ENCODE measurements at places on chromosomes 5 and 9. TPM values are rescaled to one million over a fixed set of nuclear protein-coding genes. Genes with fewer than 3 reads are reported as not detected.
A peak's percentile ranks its signal among the peaks of the same experiment; 100 is the strongest.

Gene NEUROG1
- not detected for total RNA-seq

Gene MEGF10
- 0.17 TPM for total RNA-seq

Gene LCN6
- total RNA-seq: 0.38 TPM

DNA sequence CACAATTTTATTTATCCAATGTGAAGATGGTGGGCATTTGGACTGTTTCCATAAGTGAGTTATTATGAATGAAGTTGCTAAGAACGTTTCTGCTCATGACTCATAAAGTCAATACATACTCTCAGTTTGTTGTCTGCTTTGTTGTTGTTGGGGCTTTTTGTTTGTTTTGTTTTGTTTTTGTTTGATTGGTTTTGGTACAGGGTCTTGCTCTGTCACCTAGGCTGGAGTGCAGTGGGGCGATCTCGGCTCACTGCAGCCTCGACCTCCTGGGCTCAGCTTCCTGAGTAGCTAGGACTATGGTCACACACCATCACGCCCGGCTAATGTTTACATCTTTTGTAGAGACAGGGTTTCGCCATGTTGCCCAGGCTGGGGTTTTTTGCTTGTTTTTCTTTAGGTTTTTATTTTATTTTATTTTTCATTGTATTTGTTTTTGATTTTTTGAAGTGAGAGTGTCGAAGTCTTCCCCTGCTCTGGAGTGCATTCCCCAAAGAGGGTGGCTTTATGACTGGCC is 18.0 kb downstream of the TRIM7 start:
- H3K27ac ChIP-seq: no peak overlapping the region
- DNase-seq: no peak
- peaks cover 49% of the 10 kb centered on the region for H3K4me1 ChIP-seq
- no peaks in the 10 kb centered on the region for H3K36me3 ChIP-seq
- peaks cover 11% of the 10 kb centered on the region for H3K27me3 ChIP-seq
- no peak overlapping the region for H3K4me3 ChIP-seq

DNA sequence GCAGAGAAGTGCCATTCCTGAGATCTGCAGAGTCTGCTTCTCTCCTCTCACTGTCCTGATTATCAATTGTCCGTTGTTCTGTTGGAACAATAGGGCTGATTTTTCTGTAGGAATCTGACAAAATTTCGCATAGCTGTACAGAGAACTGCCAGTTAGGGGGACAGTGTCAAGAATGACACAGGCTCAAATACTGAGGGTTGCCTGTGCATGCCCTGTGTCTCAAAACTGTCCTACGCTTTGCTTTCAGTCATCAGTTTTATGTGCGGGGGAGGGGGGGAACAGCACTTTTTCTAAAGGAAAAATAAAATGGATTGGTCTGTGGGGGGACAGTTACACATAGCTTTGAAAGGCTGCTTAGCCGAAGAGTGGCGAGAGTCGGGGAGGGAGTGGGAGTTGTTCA is 248.6 kb downstream of the PDZD2 start:
- H3K4me3 ChIP-seq: no peak overlapping the region
- H3K36me3 ChIP-seq: no peaks in the 10 kb centered on the region
- peaks cover 10% of the 10 kb centered on the region for H3K4me1 ChIP-seq
- no peak for DNase-seq
- no peak overlapping the region for H3K27ac ChIP-seq
- no peaks in the 10 kb centered on the region for H3K27me3 ChIP-seq

GRCh38 chr5:181035991-181036815 is 3.9 kb upstream of the BTNL9 start:
- H3K36me3 ChIP-seq: no peaks in the 10 kb centered on the region
- H3K4me1 ChIP-seq: no peaks in the 10 kb centered on the region
- DNase-seq: no peak
- peaks cover 38% of the 10 kb centered on the region for H3K27me3 ChIP-seq
- no peak overlapping the region for H3K27ac ChIP-seq

- H3K4me3 ChIP-seq: no peak overlapping the region
- H3K27ac ChIP-seq: no peak overlapping the region
- H3K27me3 ChIP-seq: no peaks in the 10 kb centered on the region
- DNase-seq: peak; percentile 12
- H3K36me3 ChIP-seq: no peaks in the 10 kb centered on the region
- H3K4me1 ChIP-seq: peaks cover 31% of the 10 kb centered on the region
These were observed 60.5 kb downstream of the CDC42SE2 start for GRCh38 chr5:131324303-131324702.

DNA sequence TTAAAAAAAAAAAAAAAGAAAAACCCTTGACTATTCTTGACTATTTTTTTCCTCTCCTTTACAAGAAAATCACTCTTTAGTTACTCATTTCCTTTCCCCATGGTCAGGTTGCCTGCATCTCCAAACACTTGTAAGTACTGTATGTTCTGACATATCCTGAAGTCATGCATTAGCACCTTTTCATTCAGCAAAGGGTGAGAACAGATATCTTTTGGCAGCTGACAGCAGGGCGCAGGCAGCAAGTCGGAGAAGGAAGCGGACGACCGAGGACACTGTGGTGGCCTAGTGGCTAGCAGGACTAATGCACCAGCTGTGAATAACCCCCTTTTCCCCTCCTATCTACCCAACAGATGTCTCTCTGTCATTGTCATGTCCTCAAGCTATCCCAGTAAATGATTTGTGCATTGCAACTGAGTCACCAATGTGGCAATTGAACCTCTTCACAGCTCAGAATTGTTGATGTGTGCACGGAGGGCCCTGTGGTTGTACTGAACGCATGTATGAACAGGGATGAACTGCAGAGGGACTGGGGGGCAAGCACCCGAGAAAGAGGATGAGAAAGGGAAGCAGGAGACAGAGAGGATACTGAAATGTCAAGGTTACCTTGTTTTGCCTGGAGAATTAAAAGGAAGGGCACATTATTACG is 996.0 kb upstream of the ARRDC3 start:
- no peaks in the 10 kb centered on the region for H3K27me3 ChIP-seq
- H3K27ac ChIP-seq: no peak overlapping the region
- H3K4me1 ChIP-seq: no peaks in the 10 kb centered on the region
- no peak for DNase-seq

DNA sequence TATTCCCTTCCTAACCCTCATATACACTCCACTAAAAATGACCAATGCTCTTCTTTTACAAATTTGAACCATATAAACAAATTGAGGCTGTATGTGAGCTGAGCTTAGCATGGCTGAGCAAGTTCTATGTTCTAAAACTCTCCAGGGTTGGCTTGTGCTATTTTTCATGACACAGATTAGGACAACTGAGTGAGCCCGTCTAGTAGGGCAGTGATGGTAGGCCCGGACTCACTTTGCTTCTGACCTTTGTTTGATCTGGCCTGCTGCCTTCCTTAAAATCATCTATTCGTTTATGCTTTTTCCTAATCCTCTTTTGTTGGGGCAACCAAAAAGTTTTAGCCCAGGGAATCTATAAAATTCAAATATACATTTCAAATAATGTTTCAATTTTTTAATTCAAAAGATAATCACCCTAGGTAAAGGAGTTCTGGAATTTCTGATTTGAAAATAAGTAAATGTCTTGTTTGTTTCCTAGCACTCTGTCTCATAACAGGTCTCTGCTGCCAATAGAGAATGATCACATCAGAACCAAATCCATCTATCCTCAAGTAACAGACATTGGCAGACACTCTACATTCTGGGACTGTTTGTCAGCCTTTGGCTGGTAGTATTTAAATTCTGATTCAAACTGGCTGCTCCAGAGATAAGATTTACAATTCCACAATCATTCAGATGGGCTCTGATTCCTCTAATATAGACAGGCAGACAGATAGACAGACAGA is 217.0 kb upstream of the TARS1 start:
- no peaks in the 10 kb centered on the region for H3K27me3 ChIP-seq
- H3K4me1 ChIP-seq: no peaks in the 10 kb centered on the region
- H3K36me3 ChIP-seq: no peaks in the 10 kb centered on the region
- no peak for DNase-seq

DNA sequence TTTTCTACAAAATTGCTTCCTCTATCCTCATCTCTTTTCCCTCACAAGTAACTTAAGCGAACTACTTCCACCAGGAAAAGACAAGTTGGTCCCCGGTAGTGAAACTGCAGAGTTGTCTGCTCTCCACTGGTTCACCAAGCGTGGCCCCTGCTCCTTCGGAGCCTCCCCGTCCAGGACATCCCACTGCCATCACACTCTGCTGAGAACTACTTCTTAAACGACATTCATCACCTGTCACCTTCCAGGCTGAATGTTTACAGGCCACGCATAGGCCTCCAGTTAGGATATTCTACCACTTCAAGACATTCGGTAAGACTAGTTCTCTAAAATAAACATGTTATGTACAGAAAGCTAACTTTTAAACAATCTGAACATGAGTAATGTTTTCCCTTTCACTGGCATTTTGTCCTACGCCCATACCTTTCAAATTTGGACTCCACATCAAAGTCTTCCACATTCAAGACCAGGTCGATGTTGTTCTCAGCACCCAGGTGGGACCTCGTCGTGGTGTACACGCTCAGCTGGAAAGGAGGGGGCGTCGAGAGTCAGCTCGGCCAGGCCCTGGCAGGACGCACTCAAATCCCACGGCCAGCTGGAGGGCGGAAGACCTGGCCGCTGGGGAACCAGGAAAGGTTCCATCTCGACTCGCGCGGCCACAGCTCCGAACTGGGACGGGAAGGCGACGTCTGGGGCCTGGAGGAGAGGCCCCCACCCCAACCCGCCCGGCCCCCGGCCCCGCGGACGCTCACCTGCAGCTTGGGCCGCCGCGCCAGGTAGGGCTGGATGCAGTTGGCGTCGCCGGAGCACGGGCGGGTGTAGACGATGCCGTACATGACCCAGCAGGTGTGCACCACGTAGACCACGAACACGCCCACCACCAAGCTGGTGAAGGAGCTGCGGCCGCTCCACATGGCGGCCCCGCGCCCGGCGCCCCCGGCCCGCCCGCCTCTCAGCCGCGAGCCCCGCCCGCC is 683 bp downstream of the CLPTM1L start:
- H3K4me3 ChIP-seq: peak overlapping the region; percentile 68
- no peaks in the 10 kb centered on the region for H3K36me3 ChIP-seq
- no peaks in the 10 kb centered on the region for H3K27me3 ChIP-seq
- DNase-seq: no peak
- H3K27ac ChIP-seq: peak overlapping the region; percentile 75

DNA sequence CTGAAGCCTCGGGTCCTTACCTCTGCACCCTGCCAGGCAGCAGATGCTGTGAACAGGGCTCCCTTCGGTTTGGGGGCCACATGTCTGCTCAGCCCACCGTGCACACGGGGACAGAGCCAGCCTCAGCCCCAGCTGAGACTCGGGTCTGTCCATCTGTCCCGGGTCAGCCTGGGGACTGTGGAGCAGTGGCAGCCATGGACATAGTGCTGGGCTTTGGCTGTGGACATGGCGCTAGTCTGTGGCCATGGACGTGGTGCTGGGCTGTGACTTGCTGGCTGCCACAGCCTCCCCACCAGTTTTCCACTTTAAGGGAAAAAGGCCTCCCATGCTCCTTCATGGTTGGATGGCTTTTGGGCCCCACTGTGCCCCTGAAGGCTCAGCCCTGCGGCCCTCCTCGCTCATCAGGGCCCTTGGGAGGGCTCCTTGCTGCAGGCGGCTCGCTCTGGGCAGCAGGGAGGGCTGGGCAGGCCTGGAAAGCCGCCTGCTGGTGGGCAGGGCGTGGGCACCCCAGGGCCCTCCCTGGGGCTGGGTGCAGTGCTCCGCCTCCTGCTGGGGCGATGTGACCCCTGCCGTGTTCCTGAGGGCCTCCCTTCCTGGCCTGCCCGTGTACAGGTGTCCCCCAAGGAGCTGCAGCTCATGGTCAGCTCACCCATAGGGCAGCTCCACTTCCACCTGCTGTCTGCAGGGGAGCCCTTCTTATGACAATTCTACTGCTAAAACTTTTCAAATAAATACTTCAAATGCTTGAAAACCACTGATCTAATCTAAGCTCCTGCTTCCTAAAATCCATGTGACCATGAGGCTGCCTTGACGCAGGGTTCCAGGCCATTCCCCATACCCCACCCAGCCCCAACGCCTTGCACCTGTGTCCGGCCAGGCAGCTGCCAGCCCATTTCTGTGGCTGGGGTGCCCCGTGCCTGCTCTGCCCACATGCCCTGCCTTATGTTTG is 112.1 kb upstream of the LMX1B start:
- peaks cover 23% of the 10 kb centered on the region for H3K36me3 ChIP-seq
- no peaks in the 10 kb centered on the region for H3K27me3 ChIP-seq
- H3K27ac ChIP-seq: no peak overlapping the region

DNA sequence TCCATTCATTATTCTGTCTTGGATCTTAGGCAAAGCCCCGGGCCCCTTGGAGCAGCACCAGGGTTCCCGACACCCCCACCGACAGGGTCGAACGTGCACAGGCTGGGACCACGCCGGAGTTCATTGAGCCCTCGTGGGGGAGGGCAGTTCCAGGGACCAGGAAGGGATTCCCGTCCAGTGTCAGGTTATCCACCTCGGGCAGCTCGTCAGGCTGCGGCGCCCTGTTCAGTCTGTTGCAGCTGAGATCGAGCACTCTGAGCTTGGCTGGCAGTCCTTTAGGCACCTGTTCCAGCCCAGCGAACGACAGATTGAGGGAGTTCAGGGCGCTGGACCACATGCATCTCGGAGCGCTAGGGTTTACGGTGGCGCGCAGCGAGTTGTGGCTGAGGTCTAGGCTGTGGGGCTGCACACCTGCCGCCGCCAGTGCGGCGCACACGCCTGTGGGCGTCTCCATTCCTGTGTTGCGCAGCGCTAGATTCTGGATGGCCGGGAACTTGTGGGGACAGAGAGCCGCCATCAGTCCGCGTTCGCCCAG is 1.1 kb downstream of the CD14 start:
- peaks cover 54% of the 10 kb centered on the region for H3K4me1 ChIP-seq
- H3K4me3 ChIP-seq: peak overlapping the region; percentile 64
- H3K27me3 ChIP-seq: no peaks in the 10 kb centered on the region
- DNase-seq: no peak
- no peaks in the 10 kb centered on the region for H3K36me3 ChIP-seq
- H3K27ac ChIP-seq: peak overlapping the region; percentile 94

DNA sequence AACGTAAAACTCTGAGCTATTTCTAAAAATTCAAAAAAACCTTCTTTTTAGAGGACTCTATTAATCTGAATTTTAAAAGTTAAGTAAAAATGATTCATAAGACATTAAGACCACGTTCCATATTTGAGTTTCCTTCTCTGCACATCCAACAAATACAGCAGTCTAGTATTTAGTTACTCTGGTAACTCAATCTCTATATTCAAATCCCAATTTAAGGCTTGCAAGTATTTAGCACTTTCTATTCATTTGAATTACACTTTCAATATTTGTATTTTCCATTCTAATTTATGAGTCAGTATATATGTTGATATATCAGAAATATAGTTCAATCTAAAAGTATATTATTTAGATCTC is 17.7 kb downstream of the RFX3 start:
- no peaks in the 10 kb centered on the region for H3K36me3 ChIP-seq
- no peaks in the 10 kb centered on the region for H3K27me3 ChIP-seq
- no peak overlapping the region for H3K4me3 ChIP-seq
- H3K4me1 ChIP-seq: no peaks in the 10 kb centered on the region
- DNase-seq: no peak
